ENCODE measurements at places on chromosomes 3 and 15.
A peak's percentile ranks its signal among the peaks of the same experiment; 100 is the strongest.

DNA sequence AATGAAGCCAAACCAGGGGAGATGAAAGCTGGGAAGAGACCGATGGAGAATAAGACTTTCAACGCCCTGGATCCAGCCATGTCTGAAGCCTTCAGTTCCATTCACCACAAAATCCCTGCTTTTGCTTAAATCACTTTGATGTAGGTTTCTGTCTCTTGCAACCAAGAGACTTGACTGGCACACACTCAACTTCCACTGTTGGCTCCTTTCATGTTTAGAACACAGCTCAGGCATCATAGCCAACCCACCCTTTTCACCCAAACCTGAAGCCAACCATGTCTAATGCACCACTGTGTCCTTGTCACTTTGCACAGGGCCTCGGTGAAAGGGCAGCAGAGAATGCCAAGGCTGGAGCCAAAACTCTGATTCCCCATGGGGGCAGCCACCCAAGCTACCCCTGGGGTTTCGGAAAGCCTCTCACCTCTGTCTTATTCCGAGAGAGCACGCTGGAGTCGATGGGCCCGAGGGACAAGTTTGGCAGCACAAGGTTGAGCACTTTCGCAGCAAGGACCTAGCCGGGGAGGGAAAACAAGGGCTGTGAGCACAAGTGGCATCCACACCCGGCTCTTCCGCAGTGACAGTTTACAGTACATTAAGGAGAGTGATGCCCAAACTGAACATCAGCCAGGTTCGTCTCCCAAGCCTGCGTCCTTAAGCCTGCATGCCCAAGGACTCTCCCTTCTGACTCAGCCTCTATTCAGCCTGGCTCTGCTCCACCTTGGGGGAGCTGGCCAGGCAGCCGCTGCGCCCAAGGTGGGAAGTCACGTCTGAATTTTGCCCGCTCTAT lies 37.6 kb downstream of the ABTB1 start:
- DNase-seq = peak; percentile 76

DNA sequence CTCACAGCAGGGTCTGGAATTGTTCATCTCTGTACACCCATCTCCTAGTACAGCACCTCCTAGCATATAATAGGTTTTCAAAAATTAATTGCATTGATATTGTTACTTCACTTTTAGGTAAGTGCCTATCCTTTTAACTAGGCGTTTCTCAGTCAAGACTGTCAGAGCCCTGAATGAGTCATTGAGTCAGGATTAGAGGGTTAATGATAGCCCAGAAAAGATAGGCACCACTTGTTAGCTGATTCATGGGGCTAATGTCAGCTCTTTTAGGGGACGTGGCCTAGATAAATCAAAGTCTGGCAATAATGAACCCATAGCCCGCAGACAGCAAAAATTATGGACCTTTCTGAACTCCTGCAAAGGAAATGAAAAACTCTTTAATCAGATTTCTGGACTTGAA lies 42.9 kb downstream of the TIMP4 start:
- no peak for DNase-seq

- no peak for DNase-seq
Observed at GRCh38 chr15:58732625-58733363, 16.7 kb downstream of the ADAM10 start.

GRCh38 chr3:178434206-178434805 lies 101.9 kb upstream of the KCNMB2 start:
- DNase-seq = no peak

- no peak for DNase-seq
Observed at GRCh38 chr3:14564741-14565140, 24.6 kb upstream of the GRIP2 start.

DNA sequence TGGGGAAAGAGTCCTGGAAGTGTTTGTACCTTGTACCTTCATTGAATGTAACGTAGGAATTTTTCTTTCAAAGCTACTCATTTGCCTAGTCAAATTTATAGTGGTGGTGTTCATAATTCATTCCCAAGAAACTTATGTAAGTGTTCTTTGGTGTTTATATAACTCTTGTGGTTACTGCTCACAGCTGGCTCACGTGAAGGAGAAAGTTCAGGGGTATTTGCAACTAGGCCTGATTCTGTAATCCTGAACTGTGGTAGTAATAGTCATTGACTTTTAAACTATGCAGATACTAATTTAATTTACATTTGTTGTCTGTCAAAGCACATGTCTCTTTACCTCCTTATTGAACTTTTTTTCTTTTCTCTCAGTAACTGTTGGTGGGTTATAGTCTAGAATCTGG lies 50.5 kb upstream of the TEX264 start:
- no peak for DNase-seq

- DNase-seq = no peak
Observed at GRCh38 chr3:89932882-89933281, 825.5 kb downstream of the EPHA3 start.

- DNase-seq = no peak
Observed at GRCh38 chr3:172119266-172119969, 80.0 kb downstream of the FNDC3B start.

DNA sequence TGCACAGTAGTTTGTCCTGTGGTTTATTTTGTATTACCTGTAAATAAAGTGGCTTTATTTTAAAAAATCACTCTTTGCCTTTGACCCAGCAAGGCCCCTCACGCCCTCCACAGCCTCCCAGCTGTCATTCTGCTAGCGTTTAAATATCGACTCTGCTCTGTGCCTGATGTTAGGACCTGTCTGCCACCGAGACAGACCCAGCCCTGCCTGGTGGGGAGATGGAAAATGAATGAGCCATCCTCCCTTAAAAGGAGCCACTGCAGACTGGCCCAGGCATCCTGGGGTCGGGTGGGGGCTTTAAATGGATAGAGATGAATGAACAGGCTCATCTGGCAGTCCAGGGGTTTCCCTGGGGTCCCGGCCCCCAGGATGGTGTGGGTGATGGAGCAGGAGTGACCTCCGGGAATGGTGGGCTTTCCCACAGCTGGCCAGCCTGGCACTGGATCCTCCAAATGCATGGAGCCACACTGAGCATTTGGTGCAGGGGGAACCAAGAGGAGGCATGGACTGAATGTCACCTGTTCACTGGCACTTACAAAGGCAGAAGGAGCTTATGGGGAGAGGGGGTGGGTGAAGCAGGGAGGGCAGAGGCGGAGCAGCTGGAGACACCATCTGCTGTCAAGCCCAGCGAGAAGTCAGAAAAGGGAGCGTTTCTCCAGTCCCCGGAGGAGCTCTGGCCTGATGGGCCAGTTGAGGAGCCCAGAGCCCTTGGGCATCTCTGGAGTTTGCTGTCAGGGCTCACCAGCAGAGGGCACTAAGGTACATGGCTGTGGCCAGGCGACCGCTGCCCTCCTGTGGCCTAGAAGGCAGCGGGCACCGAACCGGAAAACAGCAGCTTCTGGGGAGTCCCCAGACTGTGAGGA lies 11.9 kb downstream of the GRM2 start:
- DNase-seq = peak; percentile 52

- DNase-seq = no peak
Observed at GRCh38 chr15:64535460-64536243, 75.3 kb downstream of the ZNF609 start.

DNA sequence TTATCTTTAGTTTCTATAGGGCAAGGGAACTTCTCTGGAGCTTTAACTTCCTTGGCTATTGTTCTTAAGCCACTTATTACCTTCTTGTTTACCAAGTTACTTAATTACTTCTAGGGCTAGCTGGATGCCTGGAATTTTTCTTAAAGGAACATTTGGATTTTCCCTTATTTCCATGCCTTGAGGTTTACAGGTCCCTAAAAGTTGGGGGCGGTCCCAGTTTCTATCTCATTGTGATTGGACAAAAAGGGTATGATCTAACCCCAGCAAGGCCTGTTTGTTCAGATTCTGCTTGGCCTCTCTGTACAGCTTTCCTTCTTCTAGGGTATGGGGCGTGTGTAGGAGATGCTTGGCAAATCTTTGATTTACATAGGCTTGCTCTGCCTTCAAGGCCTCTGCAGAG lies 17.4 kb downstream of the PDHB start:
- no peak for DNase-seq

GRCh38 chr3:9122732-9123364 lies 126.6 kb downstream of the SRGAP3 start:
- DNase-seq = no peak

DNA sequence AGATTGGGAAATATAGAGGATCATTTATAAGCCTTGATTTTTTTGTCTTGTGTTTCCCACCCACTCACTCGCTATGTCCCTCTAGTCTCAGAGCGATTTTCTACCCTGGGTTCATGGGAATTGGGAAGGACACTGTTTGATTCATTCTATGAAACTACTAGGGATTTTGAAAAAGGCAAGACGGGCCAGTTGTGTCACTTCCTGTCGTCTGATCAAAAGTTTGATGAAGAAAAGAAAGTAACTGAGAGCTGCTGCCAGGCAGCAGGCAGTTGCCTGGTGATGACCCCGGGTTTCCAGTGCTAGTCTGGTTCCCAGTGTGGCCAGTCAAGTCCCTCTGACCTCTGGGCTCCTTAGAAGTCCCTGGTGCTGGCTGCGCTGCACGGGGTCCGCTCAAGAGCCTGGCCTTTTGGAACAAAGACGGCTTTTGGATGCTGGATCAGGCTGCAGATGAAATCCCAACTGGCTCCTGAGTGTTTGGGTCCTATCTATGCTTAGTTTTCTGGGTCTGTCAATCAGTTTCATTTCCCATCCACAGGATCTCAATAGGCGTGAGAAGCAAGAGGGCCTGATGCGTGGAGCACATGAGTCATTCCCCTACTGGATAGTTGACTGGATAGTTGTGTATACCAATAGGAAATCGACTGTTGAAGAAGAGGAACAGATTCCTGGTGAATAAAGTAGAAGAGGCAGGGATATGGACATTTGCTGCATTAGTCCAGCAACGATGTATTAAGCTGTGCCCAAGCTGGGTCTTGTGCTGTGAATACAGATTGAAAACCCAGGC lies 89.7 kb downstream of the EEFSEC start:
- DNase-seq = no peak

DNA sequence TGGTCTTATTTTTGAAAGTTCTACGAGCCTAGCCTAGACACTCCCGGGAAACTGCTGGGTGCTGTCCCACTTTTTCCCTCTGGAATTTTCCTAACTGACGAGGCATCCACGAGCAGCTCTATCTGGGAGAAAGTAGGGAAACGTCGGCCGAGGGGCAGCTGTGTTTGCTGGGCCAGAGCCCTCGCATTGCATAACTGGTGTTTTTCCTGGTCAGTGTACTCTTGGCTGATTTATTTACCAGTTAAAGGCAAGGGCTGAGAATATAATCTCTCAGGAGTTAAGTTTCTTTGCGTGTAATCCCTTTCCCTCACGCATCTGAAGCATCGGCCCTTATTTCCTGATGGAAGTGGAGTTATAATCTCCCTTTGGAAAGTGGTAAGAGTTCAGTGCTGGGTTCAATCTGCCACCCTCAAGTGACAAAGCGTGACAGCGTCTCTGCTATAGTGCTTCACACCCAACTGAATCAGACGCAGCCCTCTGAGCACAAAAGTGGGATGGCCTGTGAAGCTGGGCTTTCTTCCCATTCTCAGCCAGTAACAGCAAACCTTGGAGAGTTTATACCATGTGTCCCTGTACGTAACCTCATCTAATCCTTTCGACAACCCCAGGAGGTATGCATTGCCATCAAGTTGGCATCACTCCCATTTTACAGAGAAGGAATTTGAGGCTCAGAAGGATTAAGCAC lies 311.5 kb downstream of the RORA start:
- DNase-seq = no peak

DNA sequence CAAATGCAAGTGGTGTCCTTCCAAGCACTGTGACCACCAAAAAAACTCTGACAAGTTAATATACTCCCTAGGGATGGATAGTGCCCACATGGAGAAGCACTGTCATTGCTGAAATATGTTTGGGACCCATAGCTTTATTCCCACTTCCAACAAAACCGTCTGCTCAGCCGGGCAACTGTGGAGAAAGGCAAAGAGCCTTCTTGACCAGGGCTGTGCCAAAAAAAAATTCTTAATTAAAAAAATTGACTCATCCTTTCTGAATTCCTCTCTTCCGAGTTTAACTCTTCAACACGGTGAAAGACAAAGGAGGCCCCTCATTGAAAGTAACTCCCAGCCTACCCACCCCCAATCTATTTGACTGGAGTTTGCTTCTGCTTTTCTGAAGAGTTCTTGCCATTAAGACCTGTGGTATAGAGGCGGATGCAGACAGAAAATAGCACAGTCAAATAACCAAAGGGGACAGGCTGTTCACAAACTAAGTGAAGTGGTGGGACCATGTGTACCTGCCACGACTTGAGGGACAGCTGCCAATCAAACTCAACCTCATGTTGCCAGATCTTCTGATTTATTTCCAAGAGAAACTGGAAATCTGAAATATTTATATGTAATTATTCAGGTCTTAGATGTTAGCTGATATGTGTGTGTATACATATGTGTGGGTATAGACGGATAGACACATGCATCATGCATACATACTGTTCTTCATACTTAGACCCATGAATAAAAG lies 135.4 kb upstream of the PFN2 start:
- DNase-seq = no peak

GRCh38 chr15:57665939-57666338 lies 40.6 kb upstream of the POLR2M start:
- no peak for DNase-seq

- DNase-seq = no peak
Observed at GRCh38 chr15:60338810-60339209, 59.0 kb downstream of the ANXA2 start.

DNA sequence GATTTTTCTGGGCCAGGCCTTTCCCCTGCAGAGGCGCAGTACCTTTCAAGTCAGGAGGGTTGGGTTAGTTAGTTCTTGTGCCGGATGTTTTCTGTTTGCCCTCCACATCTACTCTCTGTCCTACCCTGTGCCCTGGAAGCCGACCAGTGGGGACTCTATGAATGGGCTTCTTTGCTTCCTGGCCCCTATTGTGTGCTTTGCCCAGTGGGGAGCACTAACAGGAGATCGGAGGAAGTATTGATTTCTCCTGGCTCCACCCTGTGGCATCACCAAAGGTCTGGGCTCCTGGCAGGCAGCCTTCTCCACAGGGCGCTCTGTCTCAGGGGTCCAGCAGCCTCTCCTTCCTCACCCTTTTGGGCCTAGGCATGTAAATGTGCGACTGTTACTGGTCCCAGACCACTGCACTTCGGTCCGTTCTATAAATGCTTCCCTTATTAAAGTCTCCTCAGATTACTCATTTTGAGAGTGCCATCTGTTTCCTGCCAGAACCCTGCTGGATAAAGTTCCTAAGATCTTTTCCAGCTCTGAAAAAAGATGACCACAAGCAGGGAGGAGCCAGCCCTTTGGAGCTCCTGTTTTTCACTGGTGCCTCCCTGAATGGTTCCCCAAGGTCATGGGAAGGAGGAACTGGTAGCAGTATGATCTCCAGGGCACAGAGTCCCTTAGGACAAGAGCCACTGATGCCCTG lies 44.5 kb downstream of the CTDSPL start:
- DNase-seq = no peak

- no peak for DNase-seq
Observed at GRCh38 chr3:97954228-97954827, 17.9 kb downstream of the RIOX2 start.

GRCh38 chr15:79522656-79523055 lies 90.5 kb downstream of the MINAR1 start:
- DNase-seq = no peak

Measured in NCI-H226 (cell line).